Transverse colon (tissue), 4 donors: ENCODE measurements at places on chromosomes 13 and 19.

GRCh38 chr19:21492947-21493906 is 12.2 kb upstream of the ZNF429 start:
- H3K36me3 ChIP-seq: no peaks in the 10 kb centered on the region
- no peak for DNase-seq
- no peak overlapping the region for H3K4me3 ChIP-seq
- H3K27me3 ChIP-seq: no peaks in the 10 kb centered on the region

GRCh38 chr13:37632294-37632693 is 33.7 kb upstream of the POSTN start:
- no peak overlapping the region for H3K4me3 ChIP-seq
- H3K36me3 ChIP-seq: no peaks in the 10 kb centered on the region
- no peaks in the 10 kb centered on the region for H3K4me1 ChIP-seq

- H3K4me1 ChIP-seq: no peaks in the 10 kb centered on the region
- DNase-seq: no peak
- H3K36me3 ChIP-seq: peaks cover 34% of the 10 kb centered on the region
These were observed 141.3 kb downstream of the RNF17 start for GRCh38 chr13:24905242-24905641.

GRCh38 chr19:40191836-40192646 is 815 bp downstream of the MAP3K10 start:
- peaks cover 26% of the 10 kb centered on the region for H3K4me1 ChIP-seq
- H3K27me3 ChIP-seq: no peaks in the 10 kb centered on the region
- peak; percentile 37 for DNase-seq
- peak overlapping the region; percentile 97 for H3K27ac ChIP-seq
